ENCODE measurements at places on chromosomes 3 and 15.

DNA sequence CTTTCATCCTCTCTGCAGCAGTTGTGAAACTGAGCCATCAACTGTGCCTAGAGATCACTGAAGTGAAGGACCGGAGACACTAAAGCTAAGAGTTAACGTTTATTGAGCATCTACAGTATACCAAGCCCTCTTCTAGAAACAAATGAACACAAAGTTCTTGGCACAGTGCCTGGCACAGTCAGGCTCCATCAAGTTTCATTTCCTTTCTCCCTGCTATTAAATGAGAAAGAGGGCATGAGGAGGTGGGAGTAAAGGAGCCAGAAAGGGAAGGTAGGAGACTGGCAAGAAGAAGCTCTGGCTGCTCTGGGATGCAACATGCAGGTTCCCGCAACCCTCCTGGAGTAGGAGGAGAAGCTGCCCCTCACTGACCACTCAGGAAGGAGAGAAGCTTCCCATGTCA is 30.6 kb downstream of the CYP19A1 start:
- DNase-seq: no peak

- DNase-seq: no peak
These were observed 83.9 kb downstream of the MEGF11 start for GRCh38 chr15:66169625-66170024.

GRCh38 chr3:195385526-195385925 is 57.3 kb downstream of the ACAP2 start:
- DNase-seq: no peak

- DNase-seq: no peak
These were observed 40.9 kb downstream of the UACA start for GRCh38 chr15:70722266-70723121.

DNA sequence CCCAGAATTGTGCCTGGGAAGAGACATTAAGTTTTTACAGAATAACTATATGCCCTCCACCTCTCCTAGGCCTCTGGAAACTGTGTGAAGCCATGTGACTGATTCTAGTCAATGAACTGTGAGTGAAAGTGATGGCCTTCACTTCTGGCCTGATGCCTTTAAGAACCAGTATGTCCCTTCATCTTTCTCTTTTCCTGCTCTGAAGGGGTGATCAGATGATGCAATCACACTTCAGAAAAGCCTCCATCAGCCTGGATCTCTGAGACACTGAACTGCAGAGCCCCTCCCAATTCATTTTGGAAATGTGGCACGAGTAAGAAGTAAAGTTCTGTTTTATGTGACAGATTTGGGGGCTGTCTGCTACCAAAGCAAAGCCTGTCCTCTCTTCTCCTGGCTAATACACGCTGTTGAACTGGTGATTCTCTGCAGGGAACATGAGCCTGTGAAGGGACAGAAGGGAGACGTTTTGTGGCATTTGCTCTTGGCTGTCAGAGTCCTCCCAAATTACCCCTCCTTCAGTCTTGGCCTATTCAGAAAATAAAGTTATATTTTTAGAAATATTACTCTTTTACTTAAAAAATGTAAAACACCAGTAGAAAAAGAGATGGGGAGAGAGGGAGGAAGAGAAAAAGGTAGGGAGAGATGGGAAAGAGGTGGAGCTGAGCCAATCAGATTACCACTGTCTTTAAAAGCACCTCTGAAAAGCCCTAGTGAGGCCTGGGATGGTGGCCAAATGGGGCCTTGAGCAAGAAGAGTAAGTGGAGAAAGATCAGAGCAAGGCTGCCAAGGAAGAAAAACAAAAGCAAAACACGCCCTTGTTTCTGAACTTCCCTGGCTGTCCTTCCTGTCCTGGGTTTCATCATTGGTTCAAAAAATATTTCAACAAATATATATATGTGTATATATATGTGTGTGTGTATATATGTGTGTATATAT is 40.9 kb upstream of the RYK start:
- no peak for DNase-seq

GRCh38 chr15:37372064-37372463 is 271.7 kb upstream of the MEIS2 start:
- DNase-seq: no peak

DNA sequence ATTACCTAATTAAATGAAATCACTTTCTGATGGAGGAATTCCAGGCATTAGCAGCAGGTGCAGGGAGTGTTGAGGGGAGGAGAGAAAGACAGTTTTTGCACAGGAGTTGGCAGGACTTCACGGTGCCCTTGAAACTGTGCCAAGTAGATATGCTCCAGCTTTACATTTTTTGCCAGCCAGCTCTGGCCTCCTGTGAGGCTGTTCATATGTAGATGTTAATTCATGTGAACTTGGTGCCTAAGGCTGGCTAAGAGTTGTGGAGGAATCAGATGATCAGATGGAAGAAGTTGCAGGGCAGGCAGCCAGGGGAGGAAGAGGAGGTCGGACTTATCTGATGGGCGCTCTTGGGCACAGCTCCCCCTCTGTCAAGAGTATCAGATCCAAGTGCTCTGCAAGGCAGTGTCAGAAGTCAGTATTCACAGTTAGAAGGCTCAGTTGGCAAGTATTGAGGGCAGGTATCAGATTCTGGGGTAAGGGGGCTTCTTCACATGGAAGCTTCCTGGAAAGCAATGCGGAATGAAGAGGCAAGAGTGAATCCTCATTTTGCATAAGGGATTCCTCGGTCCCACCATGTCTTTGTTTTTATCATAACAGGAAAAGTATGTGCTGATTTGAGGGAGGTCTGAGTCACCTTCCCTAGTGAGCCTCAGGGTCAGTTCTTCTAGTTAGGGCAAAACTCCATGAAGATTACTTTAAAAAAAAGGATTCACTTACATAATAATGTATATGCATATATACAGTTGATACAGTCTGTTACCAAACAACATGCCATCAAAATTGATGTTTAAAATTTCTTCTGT is 172.6 kb upstream of the UMPS start:
- DNase-seq: no peak
